ENCODE measurements at places on chromosomes 13 and 19. TPM values are rescaled to one million over a fixed set of nuclear protein-coding genes. Genes with fewer than 3 reads are reported as not detected.

ZNF724 gene
- total RNA-seq: 10.0 TPM

RASAL3 gene
- 1.9 TPM for total RNA-seq

ANGPTL8 gene
- total RNA-seq: 2.6 TPM

LILRA5 gene
- total RNA-seq: 6.1 TPM

ZNF583 gene
- 7.2 TPM for total RNA-seq

ZNF665 gene
- 4.3 TPM for total RNA-seq

UHRF1 gene
- total RNA-seq: 29.1 TPM

MYDGF gene
- 57.6 TPM for total RNA-seq

SOHLH2 gene
- 0.18 TPM for total RNA-seq

ASF1B gene
- total RNA-seq: 16.7 TPM

RNF17 gene
- total RNA-seq: not detected

SPACA4 gene
- not detected for total RNA-seq

B3GNT3 gene
- 7.4 TPM for total RNA-seq

KLHL1 gene
- 0.88 TPM for total RNA-seq

ZNF57 gene
- 6.1 TPM for total RNA-seq

SBNO2 gene
- total RNA-seq: 26.6 TPM

NBEA gene
- 44.0 TPM for total RNA-seq

PLPPR3 gene
- total RNA-seq: 10.9 TPM

Measured in metanephros (tissue), 2 donors.